ENCODE measurements at places on chromosomes 12 and 14.

DNA sequence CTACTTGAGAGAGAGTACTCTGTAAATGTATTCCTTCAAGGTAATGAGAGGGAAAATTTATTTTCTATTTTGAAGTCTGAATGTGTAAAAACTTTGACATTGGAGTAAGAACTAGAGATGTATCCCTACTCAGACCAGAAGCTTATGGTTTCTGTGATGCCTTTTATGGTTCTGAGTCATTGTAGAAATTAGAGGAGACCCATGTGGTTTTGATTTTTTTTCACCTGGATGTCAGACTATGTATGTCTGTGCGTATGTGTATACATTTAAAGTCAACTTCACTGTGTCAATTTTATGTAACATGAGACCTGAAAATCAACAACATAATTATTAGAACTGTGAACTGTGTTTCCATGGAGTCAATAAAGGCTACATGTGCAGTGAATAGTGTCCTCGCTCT is 302.0 kb downstream of the TRHDE start:
- DNase-seq: no peak

DNA sequence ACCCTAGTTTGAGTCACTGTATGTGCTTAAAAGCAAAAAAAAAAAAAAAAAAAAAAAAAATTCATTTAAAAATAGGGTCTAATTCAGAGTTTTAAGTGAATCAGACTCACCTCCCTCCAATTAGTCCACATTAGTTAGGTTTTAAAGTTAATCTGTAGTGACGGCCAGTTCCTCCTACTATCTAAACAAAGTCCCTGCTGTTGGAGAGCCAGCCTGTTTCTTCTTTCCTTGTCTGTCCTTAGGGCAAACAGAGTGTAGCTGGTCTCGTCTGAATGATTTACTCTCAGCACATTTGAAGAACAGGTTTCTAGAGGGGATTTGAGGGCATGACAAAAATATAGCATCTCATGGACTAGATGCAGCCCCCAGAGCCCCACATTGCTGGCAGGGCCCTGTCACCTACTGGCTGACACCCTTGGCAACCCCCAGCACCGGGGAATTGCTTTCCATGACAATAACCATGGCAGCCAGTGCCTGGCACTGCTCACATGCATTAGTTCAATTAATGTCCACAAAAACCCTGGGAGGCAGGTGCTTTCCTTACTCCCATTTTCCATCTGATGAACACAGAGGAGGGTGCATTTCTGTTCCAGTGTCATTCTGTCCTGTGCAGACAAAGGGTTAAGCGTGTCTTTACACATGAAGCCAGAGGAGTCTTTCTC is 138.3 kb downstream of the PLXNC1 start:
- DNase-seq: no peak

DNA sequence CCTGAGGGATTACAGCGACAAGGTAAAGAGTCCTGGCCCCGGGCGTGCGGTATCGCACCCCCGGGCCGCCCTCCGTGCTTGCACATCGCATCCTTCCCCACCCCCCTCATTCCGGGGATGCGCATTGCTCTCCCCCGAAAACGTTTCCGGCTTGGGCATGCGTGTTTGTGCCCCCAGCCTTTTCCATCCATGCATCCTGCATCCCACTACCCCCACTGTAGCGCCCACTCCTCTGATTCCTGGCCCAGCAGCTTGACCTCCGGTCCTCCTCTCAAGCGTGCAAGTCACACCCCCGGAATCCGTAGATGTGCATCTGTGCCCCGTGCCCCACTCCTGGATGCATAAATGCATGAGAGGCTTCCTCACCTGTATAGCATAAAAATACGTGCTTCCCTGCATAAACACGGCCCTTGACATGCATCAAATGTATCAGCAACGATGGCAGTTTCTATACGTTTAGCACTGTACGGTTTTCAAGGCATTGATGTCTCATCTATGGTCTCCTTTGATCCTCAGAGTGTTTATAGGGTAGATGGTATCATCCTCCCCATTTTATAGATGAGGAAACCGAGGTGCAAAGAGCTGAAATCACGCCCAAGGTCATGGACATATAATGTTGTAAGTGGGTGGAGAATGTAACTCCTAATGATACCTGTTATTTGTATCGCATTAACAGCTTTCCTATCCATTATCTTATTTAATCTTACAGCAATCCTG is 484 bp downstream of the RIC8B start:
- no peak for DNase-seq

DNA sequence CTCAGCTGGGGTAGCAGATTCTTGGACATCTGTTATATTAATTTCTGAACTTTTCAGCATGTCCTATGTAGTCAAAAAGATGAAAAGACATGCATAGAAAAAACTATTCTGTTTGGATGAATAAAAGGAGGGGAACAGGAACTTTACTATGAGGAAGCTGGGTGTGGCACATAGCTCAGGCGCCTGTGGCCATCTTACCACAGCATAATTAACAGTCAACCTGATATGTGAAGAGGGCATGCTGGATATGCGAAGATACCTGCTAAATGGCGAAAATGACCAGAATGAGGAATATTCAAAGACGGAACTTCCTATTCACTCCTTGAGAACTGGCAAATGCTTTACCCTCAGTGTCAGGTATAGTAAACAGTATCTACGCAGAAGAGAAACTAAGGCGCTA is 18.4 kb downstream of the SETD3 start:
- no peak for DNase-seq

- no peak for DNase-seq
Observed at GRCh38 chr14:76329951-76330350, 46.0 kb upstream of the ESRRB start.

DNA sequence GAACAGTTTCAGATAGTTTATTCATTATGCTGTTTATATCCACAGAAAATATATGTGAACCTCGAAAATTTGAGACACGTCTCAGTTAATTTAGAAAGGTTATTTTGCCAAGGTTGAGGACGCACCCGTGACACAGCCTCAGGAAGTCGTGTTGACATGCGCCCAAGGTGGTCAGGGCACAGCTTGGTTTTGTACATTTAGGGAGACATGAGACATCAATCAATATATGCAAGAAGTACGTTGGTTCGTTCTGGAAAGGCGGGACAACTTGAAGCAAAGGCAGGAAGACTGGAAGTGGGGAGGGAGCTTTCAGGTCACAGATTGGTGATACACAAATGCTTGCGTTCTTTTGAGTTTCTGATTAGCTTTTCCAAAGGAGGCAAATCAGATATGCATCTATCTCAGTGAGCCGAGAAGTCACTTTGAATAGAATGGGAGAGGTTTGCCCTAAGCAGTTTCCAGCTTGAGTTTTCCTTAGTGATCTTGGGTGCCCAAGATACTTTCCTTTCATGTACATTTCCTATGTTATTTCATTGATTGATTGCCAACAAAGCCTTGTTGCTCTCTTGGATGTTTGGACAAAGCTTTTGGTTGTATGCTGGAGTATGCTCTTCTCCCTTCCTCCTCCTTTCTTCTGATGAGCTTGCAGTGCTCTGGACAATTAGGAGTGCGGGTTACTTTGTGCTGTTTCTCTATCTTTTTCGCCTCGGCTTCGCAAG is 3.2 kb downstream of the SNAPC1 start:
- DNase-seq: no peak

All from NCI-H460 (cell line).